ENCODE measurements at places on chromosomes 4 and X.

- DNase-seq, result no peak
These were observed 61.6 kb upstream of the NOCT start for GRCh38 chr4:138953961-138954371.

GRCh38 chr4:7714176-7714575 is 225.5 kb downstream of the AFAP1 start:
- DNase-seq, result no peak

- DNase-seq, result no peak
These were observed 309.8 kb downstream of the LDB2 start for GRCh38 chr4:16588651-16589050.

GRCh38 chrX:7233580-7234406 is 85.8 kb upstream of the PUDP start:
- no peak for DNase-seq

GRCh38 chr4:132180020-132180427 is 969.1 kb upstream of the PCDH10 start:
- no peak for DNase-seq

DNA sequence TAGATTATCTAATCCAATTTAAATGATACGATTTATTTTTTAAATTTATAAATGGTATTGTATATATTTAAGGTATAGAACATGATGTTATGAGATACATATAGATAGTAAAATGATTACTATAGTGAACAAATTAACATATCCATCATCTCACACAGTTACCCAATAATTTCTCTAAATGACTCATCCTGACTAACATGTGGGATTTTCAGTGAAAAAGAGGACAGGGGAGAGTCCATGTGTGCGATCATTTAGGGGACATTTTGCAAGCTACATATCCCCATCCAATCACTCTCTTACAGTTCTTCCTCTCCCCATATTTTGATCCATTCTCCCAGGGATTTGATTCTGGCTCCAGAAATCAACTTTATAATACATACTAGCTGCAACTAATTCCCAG is 88.2 kb downstream of the ABCB7 start:
- DNase-seq, result no peak

- no peak for DNase-seq
These were observed 24.2 kb downstream of the MID2 start for GRCh38 chrX:107849747-107850421.

DNA sequence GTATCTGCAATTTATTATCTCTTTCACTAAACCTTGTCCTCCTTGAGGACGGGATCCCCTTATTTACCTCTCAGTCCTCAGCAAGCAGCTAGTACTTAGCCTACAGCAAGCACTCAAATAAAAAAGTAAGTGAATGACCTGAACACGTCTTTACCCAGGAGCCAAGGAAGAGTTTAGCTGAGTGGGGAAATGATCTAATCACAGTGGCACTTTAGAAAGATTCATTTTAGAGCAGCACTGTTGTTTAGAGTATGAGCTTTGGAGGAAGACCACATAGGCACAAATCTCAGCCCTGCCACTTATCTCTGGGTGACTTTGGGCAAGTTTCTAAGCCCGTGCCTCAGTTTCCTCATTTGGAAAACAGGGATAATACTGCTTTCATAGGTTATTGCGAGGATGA is 2.7 kb downstream of the FAM120C start:
- DNase-seq, result no peak

DNA sequence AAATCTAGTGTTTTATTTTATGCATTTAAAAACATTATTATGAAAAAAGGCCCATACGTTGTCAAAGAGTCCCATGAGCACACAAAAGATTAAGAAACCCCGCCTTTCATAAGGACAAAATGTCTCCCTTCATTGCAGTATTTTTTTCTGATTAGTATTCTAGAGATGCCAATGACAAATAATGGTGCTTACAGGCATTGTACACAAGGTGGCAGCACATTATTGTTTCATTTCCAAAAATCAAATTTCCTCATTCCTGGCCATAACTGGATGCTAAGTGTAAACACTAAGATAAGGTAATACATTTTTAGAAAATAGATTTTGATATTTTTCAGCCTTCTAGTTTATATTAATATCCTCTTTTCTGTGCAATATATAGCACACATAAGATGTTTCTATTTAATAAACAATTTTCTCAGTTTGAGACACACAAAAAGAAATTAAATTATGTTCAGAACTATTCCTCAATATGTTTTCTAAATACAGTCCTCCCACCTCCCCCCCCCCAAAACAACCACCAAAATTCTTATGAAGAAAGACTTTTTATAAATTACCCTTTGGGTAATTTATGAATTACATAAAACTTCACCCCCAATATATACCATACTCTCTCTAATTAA is 47.7 kb downstream of the TIGD2 start:
- no peak for DNase-seq

- DNase-seq, result no peak
These were observed 2222.3 kb upstream of the AGA start for GRCh38 chr4:179664430-179665027.

- DNase-seq, result no peak
These were observed 39.9 kb upstream of the VAMP7 start for GRCh38 chrX:155841232-155841631.

GRCh38 chr4:59348949-59349348 is 1851.2 kb upstream of the ADGRL3 start:
- DNase-seq, result no peak

DNA sequence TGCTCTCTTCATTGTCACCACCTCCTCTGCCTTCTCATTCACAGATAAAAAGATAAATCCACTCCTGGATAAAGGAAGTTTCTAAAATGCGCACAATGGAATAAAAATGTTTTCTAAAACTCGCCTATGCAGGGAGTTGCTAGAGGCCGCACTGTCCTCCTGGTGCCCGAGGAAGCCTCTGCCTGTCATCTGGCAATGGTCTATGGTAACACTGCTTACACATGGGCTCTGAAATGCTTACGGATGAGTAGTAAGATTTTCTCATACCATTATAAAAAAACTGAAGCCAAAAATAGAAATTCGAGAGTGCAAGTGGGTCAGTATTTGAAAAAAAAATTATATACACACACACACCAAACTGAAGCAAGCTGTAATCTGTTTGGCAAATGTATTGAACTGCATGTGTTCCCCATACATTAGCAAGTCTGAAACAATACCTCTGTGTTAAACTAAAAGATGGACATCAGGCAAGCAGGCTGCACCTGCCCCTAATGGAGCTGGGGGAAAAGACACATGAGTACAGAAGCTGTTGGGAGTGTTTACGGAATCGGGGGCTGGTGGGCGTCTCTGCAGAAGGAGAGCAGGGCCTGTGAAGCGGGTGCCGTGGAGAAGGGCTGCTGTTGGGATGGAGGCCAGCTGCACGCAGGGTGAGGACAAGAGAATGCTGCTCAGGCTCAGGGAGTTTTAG is 103.3 kb upstream of the FAT1 start:
- no peak for DNase-seq

DNA sequence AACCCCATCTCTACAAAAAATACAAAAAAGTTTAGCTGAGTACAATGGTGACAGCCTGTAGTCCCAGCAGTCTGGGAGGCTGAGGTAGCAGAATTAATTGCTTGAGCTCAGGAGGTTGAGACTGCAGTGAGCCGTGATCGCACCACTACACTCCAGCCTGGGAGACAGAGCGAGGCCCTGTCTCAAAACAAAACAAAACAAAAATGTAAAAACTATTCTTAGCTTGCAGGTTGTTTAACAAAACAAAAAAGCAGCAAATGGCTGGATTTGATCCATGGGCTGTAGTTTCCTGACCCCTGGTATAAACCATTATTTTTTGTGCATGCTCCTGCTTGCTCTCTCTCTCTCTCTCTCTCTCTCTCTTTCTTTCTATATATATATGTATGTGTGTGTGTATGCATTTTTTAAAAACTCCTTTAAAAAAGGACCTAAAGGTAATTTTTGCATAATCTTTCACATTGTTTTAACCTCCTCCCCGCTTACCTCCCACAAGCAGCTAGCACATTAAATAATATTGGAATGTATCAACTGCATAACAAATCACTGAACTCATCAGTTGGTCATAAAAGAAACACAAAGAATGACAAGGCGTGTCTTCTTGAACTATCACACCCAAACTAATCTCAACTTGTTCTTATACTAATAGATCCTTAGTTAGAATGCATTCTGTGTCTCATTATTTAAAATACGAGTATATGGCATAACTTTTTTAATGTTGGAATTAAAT is 4.8 kb downstream of the AREG start:
- DNase-seq, result no peak

DNA sequence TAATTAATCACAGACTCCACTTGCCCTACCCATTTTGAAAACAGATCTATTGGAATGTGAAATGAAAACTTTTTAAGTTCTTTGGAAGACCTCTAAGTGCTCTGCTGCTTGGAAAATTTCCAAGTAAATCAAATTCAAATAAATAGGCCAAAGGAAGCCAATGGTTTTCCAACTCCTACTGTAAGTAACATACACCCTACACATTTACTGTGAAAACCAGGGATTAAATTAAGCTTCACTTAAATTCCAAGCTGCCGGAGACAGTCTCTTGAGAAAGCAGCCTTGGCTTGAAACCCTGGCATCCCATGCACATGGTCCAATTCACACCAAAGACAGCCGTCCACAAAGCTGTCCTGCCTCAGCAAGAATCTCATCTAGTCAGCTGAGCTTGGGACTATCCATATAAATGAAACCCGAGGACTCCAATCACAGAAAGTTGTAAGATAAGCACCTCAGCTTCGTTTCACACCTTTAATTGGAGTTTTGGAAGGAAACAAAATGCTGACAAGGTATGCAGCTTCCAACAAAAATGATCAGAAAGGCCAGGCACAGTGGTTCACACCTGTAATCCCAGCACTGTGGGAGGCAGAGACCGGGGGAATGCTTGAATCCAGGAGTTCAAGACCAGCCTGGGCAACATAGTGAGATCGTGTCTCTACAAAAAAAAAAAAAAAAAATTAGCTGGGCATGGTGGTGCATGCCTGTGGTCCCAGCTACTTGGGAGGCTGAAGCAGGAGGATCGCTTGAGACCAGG is 88.6 kb downstream of the APBB2 start:
- no peak for DNase-seq

- DNase-seq, result no peak
These were observed 7.8 kb downstream of the CPEB2 start for GRCh38 chr4:15010038-15010585.

DNA sequence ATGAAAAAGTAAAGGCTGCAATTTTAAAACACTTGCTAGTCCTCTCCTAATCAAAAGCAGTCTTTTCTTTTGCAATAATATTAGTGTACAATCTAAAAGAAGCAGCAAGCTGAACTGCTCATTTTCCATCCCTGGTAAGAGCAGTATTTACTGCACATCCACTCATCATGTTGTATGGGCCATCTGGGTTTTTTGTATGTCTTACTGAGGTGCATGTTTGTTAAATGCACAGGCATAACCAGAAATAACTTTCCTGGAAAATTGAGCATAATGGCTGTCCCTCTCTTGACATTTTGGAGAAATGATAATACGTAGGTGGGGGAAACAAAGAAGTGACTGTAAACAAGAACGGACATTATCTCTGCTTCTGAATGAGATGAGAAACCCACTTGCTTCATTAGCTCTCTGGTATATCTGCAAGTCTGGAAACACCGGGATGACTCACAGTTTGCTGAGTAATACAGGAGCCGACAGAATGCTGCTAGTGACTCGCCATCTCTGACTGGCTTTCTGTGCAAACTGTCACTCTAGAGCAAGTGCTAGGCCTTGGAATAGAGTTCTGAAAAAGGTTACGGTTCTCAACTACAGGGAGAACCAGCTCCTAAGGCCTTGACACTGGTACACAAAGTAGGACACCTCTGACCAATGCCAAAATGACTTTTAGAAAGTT is 85.7 kb upstream of the MTM1 start:
- DNase-seq, result no peak

DNA sequence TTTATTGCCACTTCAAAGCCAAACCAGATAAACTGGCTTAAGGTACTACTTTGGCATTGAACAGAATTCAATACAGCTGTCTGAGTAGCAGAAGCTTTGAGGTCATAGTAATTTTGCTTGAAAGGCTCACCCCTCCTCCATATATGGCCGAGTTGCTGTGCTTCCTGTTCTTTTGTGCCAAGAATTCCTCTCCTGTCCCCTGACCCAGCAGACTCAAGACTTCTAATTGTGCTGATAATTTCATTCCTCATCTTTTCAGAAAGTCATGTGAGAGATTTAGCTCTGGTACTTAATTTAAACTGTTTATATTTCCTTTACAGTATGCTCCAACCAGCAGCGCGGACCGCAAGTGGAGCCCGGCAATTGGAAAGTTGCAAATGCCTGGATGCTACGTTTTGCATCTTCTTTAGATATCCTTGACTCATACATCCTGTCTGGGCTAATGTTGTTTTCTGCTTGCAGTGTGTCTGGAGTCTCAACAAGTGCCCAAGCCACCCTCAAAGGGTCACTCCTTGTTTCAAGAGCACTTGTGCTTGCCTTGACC is 373.4 kb downstream of the PDGFC start:
- DNase-seq, result no peak

DNA sequence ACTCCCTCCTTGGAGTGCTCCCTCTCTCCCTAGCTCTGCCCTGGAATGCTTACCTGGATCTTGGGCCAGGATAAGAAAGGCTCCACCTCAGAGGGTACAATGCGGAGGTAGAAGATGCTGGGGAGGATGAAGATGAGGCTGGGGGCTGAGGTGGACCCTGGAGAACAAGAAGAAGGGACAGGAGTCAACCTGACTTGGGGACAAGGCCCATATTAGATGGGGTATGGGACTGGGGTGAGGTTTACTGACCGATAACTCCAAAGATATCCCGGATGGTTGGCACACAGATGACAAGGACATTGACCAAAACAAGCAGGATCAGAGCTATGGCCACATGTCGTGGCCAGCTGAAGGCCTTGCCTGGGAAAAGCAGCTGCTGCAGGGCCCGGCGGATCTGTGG is 10.6 kb downstream of the SLC38A5 start:
- no peak for DNase-seq

DNA sequence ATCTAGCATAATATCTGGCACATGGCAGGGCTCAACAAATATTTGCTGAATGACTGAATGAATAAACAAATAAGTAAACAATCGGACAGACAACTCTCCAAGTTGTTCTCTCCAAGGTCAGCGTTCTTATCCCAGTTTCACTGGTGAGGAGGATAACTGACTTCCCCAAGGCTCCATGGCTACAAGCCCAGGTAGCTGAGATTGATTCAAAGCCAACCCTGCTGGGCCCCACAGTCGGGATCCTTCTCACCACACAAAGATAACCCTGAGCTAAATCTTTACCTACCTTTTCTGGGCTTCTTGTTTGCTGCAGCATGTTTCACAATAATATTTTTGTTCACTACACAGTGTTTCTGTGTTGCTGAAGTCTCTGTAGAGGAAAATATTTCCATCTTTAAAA is 54.9 kb downstream of the USP46 start:
- DNase-seq, result no peak

DNA sequence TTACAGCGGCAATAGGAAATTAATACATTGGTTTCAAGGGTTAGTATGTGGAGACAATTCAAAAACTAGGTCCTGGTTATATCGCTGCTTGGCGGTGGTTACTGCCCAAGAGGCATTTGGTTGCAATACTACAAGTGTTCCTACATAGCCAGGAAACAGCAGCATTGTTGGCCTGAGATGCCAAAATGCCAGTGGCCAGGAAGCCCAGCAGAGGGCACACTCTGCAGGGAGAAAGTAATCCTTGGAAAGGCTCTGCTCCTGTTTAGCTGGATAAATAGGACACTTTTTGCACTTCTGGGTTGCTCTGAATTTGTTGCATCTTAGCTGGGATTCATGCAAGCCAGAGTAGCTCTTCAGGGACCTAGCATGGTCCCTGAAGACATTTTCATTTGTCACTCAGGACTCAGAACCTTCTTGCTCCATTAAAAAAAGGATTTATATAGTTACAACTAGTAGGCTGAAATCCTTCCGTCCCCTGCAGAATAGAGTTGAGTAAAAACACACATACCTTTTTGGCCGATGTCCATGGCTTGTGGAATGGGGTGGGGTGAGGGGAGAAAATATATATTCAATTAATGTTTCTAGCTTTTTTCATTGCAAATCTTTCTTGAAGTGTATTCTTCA is 8.1 kb upstream of the GPR119 start:
- no peak for DNase-seq

Data from effector CD4-positive, alpha-beta T cell (primary cell).